ENCODE measurements at places on chromosomes 3 and 15.

GRCh38 chr3:107775974-107776373 is 253.2 kb downstream of the BBX start:
- DNase-seq: no peak

DNA sequence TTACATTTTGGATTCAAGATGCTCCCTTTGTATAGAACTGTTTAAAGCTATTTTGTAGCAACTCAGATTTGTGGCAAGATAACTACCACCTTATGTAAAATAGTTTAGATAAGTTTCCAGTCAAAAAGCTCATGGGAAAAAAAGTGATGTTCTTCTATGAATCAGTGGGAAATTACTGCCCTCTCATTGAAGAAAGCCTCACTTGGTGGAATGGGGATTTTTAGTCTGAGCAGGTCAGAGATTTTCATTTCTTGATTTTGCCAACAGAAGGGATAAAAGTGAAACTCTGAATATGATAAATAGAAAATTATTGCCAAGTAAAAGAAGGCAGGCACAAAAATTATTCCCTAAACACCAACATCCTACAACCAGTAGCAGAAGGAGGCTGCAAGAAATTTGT is 25.8 kb upstream of the CSTA start:
- no peak for DNase-seq

GRCh38 chr3:36890261-36890660 is 54.6 kb downstream of the TRANK1 start:
- no peak for DNase-seq

DNA sequence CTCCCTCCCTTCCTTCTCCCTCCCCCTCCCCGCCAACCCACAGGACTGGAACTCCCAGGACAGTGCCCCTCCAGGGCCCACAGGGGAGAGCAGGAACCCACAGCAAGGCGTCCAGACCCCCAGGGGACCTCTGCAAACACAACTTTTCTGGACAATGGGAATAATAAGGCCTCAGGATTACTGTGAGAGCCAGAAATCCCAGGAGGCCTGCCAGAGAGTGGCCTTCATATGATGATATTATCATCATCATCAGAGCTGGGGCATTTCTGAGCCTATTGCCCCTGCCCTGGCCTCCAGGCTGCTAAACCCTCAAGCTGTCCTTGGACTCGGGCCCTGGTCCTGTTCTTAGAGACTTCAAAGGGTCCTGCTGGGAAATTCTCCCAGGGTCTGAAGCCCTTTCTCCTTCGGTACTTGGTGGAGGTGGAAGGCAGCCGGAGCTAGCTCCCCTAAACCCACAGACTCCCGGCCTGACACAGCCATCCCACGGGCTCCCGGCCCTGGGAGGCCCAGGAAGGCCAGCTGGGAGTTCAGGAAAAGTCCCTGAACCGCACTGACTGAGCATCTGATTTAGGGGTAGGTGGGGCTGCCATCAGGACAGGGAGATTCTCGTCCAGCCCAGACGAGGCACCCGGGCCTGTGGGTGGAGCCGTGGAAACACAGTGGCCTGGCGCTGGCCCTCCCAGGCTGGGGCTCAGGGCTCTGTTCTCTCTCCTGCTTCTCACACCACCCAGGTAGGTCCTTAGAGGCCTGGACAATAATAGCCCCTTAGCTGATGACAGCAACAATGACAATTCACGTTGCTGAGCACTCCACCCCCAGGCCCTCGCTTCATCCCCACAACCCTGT is 4.9 kb downstream of the CALML4 start:
- DNase-seq: no peak

GRCh38 chr15:29377161-29377560 is 107.5 kb upstream of the NSMCE3 start:
- DNase-seq: no peak

- DNase-seq: no peak
Measured at GRCh38 chr3:33834096-33834453, 35.6 kb downstream of the PDCD6IP start.

- no peak for DNase-seq
Measured at GRCh38 chr3:145269106-145269505, 891.9 kb downstream of the PLOD2 start.

GRCh38 chr3:17581421-17582080 is 160.9 kb downstream of the TBC1D5 start:
- no peak for DNase-seq

GRCh38 chr3:187713504-187713903 is 11.1 kb upstream of the RTP2 start:
- DNase-seq: no peak

DNA sequence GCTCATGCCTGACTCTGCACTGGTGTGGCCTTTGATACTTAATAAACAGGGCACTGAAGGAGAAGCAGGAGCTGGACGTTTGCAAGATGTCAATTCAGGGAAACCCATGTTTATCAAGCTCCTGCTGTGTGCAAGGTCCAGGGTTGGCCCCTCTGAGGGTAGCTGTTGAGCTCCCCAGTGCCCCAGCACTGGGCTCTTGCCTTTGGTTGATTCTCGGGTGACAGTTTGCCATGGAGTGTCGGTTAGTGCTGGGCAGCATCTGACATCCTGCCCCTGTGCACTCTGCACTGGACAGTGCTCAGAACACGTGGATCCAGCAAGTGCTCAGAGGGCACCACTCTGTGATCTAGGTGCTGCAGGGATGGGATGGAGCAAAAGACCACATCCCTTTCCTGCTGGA is 7.3 kb downstream of the HDAC11 start:
- DNase-seq: no peak

GRCh38 chr15:88663141-88663621 is 24.4 kb downstream of the ISG20 start:
- no peak for DNase-seq

DNA sequence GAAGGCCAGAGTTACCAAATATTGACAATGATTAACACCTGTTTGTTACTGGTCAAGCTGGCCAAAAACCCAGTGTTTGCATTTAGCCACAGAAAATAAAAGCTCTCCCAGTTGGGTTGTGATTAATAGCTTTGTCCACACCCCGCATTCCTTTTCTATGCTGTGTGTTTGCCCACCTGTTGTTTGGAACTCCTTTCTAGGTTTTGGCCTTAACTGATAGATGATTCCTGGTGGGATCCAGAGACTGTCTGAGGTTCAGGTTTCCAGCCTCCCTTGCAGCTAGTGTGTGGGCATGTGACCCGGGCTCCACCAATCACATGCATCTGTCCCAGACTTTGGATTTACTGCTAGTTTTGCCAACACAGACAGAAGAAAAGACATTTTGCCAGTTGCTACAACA is 83.8 kb downstream of the PTPRG start:
- no peak for DNase-seq

DNA sequence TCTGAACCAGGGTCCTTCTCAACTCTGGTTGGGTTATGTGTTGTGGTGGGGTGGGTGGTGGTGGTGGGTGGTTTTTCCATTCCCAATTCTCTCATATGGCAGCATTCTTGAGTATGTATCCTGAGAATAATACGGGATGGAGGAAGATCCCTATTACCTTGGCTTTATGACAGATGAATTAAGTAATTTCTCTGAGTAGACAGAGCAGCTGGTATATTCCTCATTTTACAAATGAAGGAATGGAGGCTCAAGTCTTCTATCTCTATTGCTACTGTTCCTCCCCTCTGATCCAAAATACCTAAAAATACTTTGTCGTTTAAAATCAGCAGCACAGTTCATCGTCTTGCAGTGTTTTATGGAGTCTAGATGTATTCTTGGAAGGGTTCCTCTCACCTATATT is 10.4 kb downstream of the GYG1 start:
- no peak for DNase-seq

GRCh38 chr3:196735751-196736150 is 3.9 kb upstream of the PAK2 start:
- no peak for DNase-seq

- DNase-seq: no peak
Measured at GRCh38 chr3:149763565-149764195, 11.4 kb upstream of the COMMD2 start.

DNA sequence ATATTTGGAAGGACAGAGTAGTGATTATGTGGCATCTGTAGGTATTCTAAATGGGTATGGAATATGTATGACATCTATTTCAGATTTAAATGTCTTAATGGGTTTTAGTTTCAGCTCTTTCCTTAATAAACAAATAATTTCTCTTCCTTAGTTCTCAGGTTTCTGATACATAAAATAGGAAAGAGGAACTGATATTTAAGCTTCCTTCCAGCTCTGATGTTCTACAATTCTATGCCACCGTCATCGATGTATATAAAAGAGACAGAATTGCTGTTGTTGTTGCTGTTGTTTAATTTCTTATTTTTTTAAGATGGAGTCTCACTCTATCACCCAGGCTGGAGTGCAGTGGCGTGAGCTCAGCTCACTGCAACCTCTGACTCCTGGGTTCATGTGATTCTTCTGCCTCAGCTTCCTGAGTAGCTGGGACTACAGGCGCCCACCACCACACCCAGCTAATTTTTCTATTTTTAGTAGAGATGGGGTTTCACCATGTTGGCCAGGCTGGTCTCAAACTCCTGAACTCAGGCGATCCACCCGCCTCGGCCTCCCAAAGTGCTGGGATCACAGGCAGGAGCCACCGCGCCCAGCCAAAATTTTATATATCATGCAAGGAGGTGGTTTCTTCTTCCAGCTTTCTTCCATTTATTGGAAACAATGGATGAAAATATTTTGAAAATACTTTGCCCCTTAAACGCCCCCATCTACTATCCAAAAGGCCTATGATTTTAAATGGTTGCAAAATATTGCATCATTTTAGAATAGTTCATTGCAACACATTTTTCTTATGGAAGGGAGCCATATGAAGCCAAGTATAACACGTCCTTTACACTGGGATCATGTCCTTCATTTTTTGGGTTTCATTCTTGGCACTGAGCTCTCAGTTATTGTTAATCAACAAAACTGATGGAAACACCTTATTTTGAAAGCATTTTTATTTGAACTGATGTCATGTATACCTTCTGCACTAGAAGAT is 13.9 kb upstream of the C15orf61 start:
- no peak for DNase-seq
